ENCODE measurements at places on chromosomes 1 and 21. TPM values are rescaled to one million over a fixed set of nuclear protein-coding genes. Genes with fewer than 3 reads are reported as not detected.
A peak's percentile ranks its signal among the peaks of the same experiment; 100 is the strongest.

- H3K27ac ChIP-seq: peak overlapping the region; percentile 90
- no peaks in the 10 kb centered on the region for H3K27me3 ChIP-seq
- no peaks in the 10 kb centered on the region for H3K36me3 ChIP-seq
- peak; percentile 82 for DNase-seq
Measured at GRCh38 chr1:225746361-225747179, 31.1 kb upstream of the SRP9 start.

- peaks cover 2% of the 10 kb centered on the region for H3K4me1 ChIP-seq
- H3K4me3 ChIP-seq: no peak overlapping the region
- no peak overlapping the region for H3K27ac ChIP-seq
Measured at GRCh38 chr1:147772570-147772969, 12.2 kb upstream of the GJA5 start.

DNA sequence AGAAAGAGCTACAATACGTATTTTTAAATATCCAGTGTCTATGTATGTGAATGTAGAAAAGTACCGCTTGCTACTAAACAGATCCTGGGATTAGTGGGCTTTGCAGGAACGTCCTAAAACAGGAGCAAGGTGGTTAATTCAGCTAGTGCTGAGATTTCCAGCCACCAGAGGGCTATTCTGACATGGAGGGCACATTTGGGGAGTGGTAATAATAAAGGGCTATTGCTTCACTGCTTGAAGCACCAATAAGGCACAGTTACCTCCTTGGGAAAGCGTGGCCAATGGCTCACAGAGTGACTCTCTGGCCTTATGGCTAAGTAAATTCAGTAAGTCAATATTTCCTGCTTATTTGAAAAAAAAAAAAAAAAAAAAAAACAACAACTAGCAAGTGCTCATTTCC is 152.4 kb downstream of the GABPA start:
- H3K4me1 ChIP-seq: no peaks in the 10 kb centered on the region
- peaks cover 40% of the 10 kb centered on the region for H3K36me3 ChIP-seq
- no peak for DNase-seq

DNA sequence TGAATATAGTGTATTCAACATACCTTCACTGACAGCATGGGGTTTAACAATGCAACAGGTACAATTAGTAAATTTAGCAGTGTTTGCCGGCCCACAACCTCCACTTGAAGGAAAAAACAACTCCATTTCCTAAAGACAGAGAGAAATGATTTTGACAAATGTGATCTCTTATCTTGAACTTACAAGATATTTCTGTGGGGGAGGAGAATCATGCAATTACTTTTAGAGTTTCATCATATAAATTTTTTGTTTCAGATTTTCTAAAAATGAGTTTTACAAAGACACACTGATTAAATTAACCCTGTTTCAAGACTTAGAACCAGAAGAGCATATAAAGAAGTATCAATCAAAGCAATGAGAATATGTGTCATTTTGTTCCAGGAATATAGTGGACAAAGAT is 80.3 kb downstream of the NME7 start:
- no peak for DNase-seq
- no peaks in the 10 kb centered on the region for H3K27me3 ChIP-seq
- no peak overlapping the region for H3K4me3 ChIP-seq
- H3K27ac ChIP-seq: no peak overlapping the region
- no peaks in the 10 kb centered on the region for H3K4me1 ChIP-seq

DNA sequence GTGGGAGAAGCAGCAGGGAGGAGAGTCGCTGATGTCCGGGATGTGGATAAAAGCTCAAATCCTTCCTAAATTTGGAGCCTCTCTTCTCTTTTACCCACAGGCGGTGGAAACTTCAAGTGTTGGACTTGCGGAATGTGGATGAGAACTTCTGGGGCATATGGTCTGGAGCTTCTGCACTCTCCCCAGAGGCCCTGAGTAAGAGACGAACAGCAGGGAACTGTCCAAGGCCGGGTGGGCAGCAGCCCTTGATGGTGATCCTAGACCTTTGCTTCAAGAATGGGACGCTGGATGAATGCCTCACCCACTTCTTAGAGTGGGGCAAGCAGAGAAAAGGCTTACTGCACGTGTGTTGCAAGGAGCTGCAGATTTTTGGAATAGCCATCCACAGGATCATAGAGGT is 1.9 kb downstream of the PRAMEF12 start:
- no peak overlapping the region for H3K27ac ChIP-seq
- peaks cover 6% of the 10 kb centered on the region for H3K27me3 ChIP-seq
- no peak overlapping the region for H3K4me3 ChIP-seq

DNA sequence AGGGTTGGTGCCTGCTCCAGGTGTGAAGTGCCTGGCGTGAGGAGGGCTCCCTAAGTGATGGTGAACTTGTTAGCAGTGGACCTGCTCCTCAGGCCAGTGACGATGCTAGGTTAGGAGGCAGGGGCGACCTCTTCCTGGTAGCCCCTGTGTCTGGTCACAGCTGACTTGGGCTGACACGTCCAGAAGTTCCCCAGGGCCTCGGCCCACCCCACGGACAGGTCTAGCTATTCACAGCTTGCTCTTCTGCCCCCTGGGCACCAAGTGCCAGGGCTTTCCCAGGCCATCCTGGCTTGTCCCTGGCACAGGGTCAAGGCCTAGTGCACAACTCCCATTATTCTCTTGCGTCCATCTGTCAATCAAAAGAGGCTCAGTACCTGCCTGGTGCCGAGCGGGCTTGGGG is 10.9 kb upstream of the C1orf167 start:
- no peak for DNase-seq
- H3K36me3 ChIP-seq: peaks cover 49% of the 10 kb centered on the region
- no peaks in the 10 kb centered on the region for H3K27me3 ChIP-seq
- H3K27ac ChIP-seq: no peak overlapping the region
- H3K4me1 ChIP-seq: peaks cover 6% of the 10 kb centered on the region

- no peaks in the 10 kb centered on the region for H3K36me3 ChIP-seq
- H3K27me3 ChIP-seq: peaks cover 38% of the 10 kb centered on the region
- no peak overlapping the region for H3K4me3 ChIP-seq
- no peak overlapping the region for H3K27ac ChIP-seq
- no peaks in the 10 kb centered on the region for H3K4me1 ChIP-seq
- DNase-seq: no peak
Measured at GRCh38 chr1:36717431-36717830, 234.7 kb upstream of the CSF3R start.

DNA sequence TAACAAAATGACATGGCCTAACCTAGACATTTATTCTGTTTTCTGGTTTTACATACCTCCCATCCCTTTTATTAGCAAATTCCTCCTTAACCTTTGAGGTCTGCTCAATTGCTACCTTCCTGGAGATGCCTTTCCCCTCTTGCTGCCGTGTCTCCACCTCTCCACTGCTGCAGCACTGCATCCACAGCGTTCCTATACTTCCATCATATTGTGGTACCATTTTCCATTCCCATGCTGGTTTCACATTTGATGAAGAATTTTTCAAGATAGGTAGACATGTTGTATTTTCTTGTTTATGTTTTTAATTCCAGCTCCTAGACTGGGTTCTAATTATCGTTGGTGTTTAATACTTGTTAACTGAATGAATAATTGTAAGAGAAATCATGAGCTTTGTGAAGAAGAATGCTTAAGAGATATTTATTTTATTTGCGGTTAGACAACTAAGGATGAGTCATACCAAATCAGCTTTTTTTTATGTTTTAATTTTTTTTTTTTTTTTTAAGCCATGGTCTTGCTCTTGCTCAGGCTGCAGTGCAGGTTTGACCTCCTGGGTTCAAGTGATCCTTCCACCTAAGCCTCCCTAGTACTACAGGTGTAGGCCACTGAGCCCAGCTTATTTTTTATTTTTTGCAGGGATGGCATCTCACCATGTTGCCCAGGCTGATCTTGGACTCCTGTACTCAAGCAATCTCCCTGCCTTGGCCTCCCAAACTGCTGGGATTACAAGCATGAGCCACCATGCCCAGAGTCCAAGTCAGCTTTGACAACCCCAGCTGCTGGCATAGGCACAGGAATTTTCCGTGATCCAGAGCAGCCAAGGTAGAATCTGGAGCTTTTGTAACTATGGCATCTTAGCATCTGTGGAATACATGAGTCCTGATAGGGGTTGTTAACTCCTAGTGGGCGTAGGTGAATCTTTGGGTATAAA is 44.0 kb downstream of the ATP6V1G3 start:
- H3K36me3 ChIP-seq: no peaks in the 10 kb centered on the region
- no peak overlapping the region for H3K4me3 ChIP-seq
- H3K27me3 ChIP-seq: no peaks in the 10 kb centered on the region
- DNase-seq: no peak

DNA sequence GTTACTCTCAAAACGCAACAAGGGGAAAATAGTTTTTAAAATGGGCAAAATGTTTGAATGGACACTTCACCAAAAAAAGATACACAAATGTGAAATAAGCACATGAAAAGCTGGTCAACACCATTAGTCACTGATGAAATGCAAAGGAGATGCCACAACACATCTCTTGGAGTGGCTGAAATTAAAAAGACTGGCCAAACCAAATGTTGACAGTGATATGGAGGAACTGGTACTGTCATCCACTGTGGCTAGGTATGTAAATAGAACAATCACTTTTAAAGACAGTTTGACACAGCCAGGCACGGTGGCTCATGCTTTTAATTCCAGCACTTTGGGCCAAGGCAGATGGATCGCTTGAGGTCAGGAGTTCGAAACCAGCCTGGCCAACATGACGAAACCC is 91.1 kb downstream of the POFUT2 start:
- no peak overlapping the region for H3K27ac ChIP-seq
- no peaks in the 10 kb centered on the region for H3K27me3 ChIP-seq
- no peak overlapping the region for H3K4me3 ChIP-seq
- peaks cover 5% of the 10 kb centered on the region for H3K36me3 ChIP-seq
- H3K4me1 ChIP-seq: no peaks in the 10 kb centered on the region

DNA sequence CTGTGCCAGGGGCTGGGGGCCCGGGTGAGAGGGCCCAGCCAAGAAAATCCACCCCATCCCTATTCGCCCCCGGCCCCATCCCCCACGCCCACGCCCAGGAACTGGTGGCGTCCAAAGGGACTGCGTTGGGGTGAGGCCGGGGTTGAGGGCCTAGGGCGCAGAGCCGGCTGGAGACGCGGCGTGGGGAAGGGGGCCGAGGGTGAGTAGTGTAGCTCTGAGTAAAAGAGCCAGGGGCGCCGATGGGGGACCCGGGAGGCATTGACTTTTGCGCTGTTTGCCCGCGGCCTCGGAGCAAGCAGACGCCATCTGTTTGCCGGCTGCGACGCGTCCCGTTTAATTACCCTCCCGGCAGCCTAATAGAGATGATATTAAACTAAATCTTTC is 3.5 kb upstream of the DMRTA2 start:
- DNase-seq: no peak
- peaks cover 100% of the 10 kb centered on the region for H3K27me3 ChIP-seq
- peaks cover 64% of the 10 kb centered on the region for H3K4me1 ChIP-seq
- no peaks in the 10 kb centered on the region for H3K36me3 ChIP-seq
- peak overlapping the region; percentile 11 for H3K4me3 ChIP-seq
- no peak overlapping the region for H3K27ac ChIP-seq

GRCh38 chr1:47703156-47703825 is 265.4 kb downstream of the FOXD2 start:
- no peaks in the 10 kb centered on the region for H3K36me3 ChIP-seq
- peaks cover 21% of the 10 kb centered on the region for H3K27me3 ChIP-seq
- peak overlapping the region; percentile 45 for H3K27ac ChIP-seq
- H3K4me3 ChIP-seq: no peak overlapping the region

DNA sequence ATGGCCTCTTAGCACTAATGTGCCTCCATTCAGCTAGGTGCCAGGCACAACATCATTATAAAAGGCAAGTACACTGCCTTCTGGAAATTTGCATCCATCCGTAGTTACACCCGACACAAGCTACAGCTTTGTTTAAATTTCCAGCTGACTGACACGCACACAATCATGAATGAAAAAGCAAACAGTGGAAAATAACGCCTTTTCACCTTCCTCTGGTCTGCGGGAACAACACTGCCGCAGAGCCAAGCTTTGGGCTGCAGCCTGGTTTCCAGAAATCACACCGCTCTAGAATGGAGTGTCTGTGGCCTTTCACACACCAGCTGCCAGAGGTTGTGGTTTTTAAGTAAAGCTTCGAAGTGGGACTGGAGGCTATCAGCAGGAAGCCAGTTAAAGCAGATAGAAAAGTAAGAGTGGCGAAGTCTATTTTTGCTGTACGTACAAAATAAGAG is 142.8 kb upstream of the COA6 start:
- H3K27ac ChIP-seq: no peak overlapping the region
- no peak overlapping the region for H3K4me3 ChIP-seq
- no peaks in the 10 kb centered on the region for H3K4me1 ChIP-seq
- no peak for DNase-seq
- H3K36me3 ChIP-seq: no peaks in the 10 kb centered on the region

- peaks cover 53% of the 10 kb centered on the region for H3K36me3 ChIP-seq
- H3K27me3 ChIP-seq: no peaks in the 10 kb centered on the region
- H3K4me1 ChIP-seq: peaks cover 35% of the 10 kb centered on the region
- H3K27ac ChIP-seq: no peak overlapping the region
- DNase-seq: no peak
Measured at GRCh38 chr1:160094291-160094625, 4.2 kb downstream of the IGSF8 start.

- no peak for DNase-seq
- H3K27ac ChIP-seq: no peak overlapping the region
- no peak overlapping the region for H3K4me3 ChIP-seq
- H3K27me3 ChIP-seq: no peaks in the 10 kb centered on the region
- no peaks in the 10 kb centered on the region for H3K4me1 ChIP-seq
Measured at GRCh38 chr1:241167121-241167630, 189.8 kb downstream of the RGS7 start.

DNA sequence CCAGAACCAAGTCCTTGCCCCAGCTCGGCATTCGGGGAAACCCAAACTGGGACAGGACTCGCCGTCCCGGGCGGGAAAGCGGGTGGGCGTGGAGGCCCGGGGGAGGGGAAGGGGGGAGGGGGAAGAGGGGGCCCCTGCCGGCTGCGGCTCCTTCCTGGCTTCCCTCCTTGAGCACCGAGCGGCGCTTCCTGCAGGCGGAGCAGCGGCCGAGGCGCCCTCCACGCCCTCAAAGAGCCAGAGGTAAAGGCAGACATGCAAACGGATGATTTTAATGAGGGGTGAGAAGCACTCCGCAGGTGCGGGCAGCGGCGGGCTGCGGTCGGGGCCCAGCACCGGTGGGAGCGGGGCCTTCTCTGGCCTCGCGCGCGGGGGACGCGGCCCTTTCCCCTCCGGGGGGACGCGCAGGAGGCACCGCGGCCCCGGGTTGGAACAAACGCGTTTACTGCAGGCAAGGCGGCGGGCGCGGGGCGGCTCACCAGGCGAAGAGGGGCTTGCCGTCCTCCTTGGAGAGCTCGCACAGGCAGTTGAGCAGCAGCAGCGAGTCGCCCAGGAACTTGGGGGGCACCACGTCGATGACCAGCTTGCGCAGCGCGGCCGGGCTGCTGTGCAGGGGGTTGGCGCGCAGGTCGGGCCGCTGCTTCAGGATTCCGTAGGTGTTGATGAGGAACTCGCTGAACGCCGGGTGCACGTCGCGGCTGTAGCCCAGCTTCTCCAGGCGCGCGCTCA is 5.7 kb upstream of the FTCD start:
- H3K27me3 ChIP-seq: peaks cover 22% of the 10 kb centered on the region
- peak; percentile 52 for DNase-seq
- H3K4me1 ChIP-seq: peaks cover 11% of the 10 kb centered on the region

GRCh38 chr1:245133995-245134715 is 20.6 kb upstream of the KIF26B start:
- H3K27ac ChIP-seq: no peak overlapping the region
- DNase-seq: peak; percentile 43
- H3K4me1 ChIP-seq: no peaks in the 10 kb centered on the region
- H3K27me3 ChIP-seq: peaks cover 22% of the 10 kb centered on the region
- no peak overlapping the region for H3K4me3 ChIP-seq

The PLPPR5 gene
- not detected for total RNA-seq

The VWA5B1 gene
- 0.16 TPM for total RNA-seq

The ACTN2 gene
- not detected for total RNA-seq

The TDRD5 gene
- total RNA-seq: 0.64 TPM

The MFSD2A gene
- total RNA-seq: 169 TPM

The ANGPTL3 gene
- total RNA-seq: not detected

The CHRM3 gene
- total RNA-seq: 9.0 TPM

The KCNK2 gene
- 5.2 TPM for total RNA-seq

Measured in suprapubic skin (tissue), 4 donors.